Stimulated activated CD4-positive, alpha-beta T cell treated with anti-CD3 and anti-CD28 coated beads, Interleukin-12 subunit alpha, Interleukin-12 subunit beta, amount 100 ng/mL, for 4 hours (primary cell): ENCODE measurements at places on chromosomes 13 and 19.

DNA sequence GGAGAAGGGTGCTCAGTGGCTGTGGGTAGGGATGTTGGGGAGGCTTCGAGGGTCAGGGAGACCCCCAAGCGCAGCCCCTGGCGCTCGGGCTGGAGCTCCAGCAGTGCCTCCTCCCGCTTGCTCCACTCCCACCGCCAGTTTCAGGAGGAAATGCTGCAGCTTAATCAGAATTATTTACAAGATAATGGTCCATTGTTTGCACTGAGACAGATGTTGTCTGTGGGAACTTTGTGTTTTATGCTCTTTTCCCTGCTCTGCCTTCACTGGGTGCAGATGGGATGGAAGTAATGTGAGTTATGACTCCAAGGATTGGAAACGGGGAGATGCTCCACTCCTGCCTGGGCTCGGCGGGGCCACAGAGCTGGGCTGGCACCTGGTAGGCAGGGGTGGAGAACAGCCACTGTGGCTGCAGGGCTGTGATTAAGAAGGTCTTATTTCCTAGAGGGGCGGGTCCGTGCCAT is 192.4 kb downstream of the ZNF536 start:
- no peak for DNase-seq

GRCh38 chr19:49447485-49448431 is 3.9 kb downstream of the PIH1D1 start:
- no peak for DNase-seq

- DNase-seq = no peak
Measured at GRCh38 chr13:104357672-104358354, 1291.6 kb upstream of the SLC10A2 start.

GRCh38 chr13:104869501-104869900 is 1666.0 kb downstream of the EFNB2 start:
- no peak for DNase-seq

DNA sequence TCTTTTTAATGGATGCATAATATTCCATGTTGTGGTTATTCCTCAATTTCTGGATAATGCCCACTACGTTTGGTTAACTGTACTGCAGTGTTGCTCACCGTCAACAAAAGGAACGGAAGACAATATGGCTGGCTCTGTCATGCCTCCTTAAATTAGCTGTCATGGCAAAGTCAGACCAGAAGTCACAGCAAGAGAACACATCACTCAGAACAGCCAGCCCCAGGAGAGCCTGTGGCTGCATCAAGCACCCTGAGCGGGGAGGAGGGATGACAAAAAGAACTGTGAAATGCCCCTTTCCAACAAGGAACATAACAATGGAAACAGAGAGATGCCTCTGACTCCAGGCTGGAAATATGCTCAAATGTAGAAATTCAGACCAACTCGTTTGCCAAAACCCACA is 366.0 kb upstream of the ZNF507 start:
- no peak for DNase-seq
